Activated T-cell treated with anti-CD3 and anti-CD28 coated beads for 48 hours (primary cell): ENCODE measurements at places on chromosomes 13 and 19.

- DNase-seq = no peak
Measured at GRCh38 chr13:110578363-110578762, 16.8 kb upstream of the RAB20 start.

GRCh38 chr19:50723069-50723468 is at the start of gene CLEC11A:
TSS of gene CLEC11A (plus strand) at chr19:50723364. CDS start at chr19:50723526, 162 bp downstream.
- no peak for DNase-seq

GRCh38 chr19:7575434-7576040 is 20.1 kb upstream of the CAMSAP3 start:
- no peak for DNase-seq

DNA sequence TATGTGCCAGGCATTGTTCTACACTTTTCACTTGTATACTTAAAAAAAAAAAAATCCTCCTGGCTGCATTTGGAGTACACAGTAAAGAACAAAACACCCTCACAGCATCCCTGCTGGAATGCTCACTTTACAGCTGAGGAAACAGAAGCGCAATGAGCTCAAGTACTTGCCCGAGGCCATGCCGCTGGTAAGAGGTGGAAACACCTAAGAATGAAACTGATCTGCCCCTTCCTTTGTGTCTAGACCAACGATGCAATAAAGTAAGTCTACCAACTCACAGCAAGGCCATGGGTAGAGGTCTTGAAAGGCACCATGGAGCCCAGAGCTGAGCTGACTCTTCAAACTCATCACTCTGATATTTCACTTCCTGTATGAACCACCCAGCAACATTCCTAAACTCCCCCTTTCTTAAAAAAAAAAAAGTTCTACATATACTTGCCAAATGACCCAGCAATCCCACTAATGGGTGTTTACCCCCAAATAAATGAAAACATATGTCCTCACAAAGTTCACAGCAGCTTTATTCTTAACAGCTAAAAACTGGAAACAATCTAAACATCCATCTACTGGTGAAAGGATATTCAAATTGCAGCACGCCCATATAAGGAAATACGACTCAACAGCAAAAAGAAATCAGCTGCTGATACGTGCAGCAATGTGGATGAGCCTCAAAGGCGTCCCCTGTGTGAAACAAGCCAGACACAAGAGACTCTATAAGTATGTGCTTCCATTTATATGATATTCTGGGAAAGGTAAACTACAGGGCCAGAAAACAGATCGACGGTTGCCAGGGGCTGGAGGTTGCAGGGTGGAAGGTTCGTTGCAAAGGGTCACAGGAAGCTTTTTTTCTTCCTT is 236.6 kb upstream of the MAB21L1 start:
- DNase-seq = no peak
